T47D (cell line): ENCODE measurements at places on chromosomes 16 and 17.
A peak's percentile ranks its signal among the peaks of the same experiment; 100 is the strongest.

- DNase-seq: peak; percentile 68
Observed at GRCh38 chr16:14489460-14489859, 140.6 kb downstream of the PARN start.

DNA sequence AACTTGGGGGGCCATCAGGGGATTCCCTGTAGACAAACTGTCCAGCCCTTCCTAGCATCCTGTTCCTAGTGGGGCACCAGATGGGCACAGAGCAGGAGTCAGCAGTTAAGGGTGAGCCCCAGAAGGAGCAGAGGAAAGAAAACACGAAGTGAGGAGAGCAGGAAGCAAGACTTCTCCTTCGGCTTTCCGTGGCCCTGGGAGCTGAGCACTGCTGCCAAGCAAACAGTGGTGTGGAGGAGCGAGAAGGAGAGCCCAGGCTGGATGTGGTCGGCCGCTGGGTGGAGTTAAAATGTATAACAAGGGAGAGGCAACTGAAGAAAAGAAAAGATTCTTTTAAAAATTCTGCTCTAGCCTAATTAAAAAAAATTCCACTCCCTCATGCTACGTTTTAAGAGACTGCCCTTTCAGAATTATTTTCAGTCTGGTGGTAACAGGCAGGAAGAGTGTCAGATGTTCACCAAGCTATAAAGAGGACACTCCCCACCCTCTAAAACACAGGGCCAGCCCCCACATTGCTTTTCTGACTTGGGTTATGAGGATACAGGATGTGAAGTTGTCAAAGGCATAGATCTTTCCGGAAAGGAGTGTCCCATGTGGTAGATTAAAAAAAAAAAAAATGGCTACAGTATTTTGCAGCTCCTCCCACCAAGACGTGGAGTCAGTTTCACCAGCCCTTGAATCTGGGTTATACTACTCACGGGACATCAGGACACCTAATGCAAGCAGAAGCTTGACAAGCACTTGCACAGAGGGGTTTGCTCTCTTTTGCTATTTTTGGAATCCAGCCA, 74.9 kb upstream of the ZFHX3 start:
- DNase-seq: no peak

- DNase-seq: no peak
Observed at GRCh38 chr16:30478766-30479478, 6.4 kb downstream of the ITGAL start.

- no peak for DNase-seq
Observed at GRCh38 chr16:65249768-65250167, 127.9 kb upstream of the CDH11 start.

- DNase-seq: no peak
Observed at GRCh38 chr17:49106321-49107210, 26.0 kb upstream of the B4GALNT2 start.
